Vagina (tissue), 2 donors: ENCODE measurements at places on chromosomes 16 and 17.
A peak's percentile ranks its signal among the peaks of the same experiment; 100 is the strongest.

DNA sequence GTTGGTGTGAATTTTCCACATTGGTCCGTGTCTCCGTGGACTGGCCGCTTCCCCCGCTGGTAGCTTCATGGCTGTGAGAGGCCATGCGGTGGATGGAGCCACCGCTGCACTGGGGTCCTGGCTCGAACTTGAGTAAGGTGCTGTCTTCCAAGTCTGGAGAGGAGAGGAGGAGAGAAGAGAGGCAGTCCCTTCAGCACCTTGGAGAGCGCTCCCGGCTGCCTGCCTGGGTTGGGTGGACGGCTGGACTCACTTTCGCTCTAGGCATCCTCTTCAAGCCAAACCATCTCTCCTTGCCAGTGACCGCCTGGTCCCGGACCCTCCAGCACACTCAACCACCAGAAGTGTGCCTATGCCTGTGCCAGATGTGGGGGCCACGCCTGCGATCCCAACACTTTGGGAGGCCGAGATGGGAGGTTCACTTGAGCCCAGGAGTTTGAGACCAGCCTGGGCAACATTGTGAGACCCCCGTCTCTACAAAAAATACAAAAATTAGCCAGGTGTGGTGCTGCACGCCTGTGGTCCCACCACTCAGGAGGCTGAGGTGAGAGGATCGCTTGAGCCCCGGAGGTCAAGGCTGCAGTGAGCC lies 6.2 kb downstream of the JPH3 start:
- DNase-seq = no peak

DNA sequence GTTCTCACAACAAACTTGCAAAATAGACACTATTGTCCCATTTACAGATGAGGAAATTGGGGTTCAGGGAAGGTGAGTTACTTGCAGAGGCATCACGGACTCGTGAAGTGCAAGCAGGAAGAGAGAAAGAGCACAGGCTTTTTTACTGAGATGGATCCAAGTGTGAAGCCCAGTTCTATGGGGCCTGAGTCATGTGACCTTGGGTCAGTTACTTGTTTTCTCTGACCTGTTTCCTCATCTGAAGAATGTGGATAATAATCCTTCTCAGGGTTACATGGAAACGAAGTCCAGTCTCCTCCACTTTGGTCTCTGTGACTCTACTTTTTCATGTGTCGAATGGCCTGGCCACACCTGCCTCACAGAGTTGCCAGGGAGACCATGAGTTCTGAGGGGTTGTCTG lies 134.4 kb downstream of the SPACA3 start:
- no peak for DNase-seq

DNA sequence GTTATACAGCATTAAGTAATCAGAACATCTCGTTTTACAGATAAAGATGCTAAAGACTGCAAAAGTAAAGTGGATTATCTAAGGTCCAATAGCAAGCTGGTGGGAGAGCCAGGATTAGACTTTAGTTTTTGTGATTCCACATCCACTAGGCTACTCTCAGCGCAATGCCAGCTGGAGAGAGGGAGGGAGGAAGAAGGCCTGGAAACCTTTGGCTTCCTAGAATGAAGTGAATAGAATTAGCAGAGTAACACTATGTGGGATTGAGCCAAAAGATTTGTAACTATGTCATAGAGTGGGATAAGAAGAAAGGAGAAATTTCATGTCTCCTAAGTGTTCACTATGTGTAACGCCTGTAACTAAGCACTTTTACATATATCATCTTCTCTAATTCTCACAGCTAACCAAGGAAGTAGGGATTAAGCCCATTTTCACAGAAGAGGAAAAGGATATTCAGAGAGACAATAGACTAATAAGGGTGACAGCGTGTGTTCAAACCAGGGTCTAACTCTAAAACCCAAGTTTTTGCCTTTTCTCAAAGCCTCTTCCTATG lies 25.4 kb upstream of the NSRP1 start:
- DNase-seq = no peak

GRCh38 chr17:45048795-45049563 lies 2.5 kb downstream of the DCAKD start:
- no peak for DNase-seq

DNA sequence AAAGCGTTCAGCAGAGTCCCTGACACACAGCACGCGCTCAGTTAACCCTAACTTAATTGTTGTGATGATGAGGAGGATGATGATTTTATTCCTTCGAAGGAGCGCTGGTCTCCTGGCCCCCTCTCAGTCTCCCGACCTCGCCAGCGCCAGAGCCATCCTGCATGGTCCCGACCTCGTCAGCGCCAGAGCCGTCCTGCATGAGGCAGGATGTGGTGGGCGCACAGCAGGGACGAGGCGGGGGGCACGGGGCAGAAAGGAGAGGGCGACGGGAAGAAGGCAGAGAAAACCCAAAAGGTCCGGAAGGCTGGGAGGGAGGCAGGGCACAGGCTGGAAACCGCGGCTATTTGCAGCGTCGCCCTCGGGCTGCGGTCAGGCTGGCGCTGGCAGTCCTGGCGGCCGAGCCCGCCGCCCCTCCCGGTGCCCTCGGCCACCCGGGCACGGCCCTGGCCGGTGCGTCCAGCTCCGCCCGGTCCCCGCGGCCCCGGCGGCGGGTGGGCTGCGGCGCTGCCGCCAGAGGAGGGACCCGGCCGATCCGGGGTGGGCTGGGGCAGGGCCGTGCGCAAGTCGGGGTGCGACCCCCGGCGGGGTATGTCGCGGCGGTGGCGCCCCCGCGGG lies 3.0 kb upstream of the TAC4 start:
- no peak for DNase-seq

DNA sequence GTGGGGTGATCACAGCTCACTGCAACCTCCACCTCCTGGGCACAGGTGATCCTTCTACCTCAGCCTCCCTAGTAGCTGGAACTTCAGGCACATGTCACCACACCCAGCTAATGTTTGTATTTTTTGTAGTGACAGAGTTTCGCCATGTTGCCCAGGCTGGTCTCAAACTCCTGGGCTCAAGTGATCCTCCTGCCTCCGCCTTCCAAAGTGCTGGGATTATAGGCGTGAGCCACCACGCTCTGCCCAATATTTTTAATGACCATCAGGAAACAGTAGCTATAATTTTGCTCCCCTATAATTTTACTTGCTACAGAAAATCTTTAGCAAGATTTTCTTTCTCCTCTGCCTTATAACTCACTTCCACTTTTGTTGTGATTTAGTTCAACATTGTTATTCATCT lies 29.7 kb upstream of the APPBP2 start:
- no peak for DNase-seq

GRCh38 chr16:3266873-3267537 lies 10.6 kb upstream of the MEFV start:
- no peak for DNase-seq

GRCh38 chr16:53458635-53459034 lies 24.4 kb downstream of the RBL2 start:
- DNase-seq = no peak

- DNase-seq = no peak
Observed at GRCh38 chr16:22844416-22844815, 30.5 kb downstream of the HS3ST2 start.

DNA sequence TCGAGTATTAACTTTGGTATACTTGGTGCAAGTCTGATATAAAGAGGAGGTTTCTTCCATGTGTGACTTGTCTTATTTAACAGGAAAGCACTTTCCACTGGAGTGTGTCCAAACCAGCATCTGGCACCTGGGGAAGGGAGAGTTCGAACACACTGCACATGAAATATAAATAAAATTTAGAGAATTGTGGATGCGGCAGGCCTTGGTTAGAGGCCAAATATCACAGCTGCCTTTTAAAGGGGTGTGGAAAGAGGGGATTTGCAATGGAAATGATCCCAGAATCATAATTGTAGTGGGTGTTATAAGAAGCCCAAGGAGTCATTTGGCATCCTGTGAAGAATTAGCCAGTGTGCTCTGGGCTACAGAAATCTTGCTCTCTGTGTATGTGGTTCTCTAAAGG lies 4.3 kb upstream of the NXN start:
- no peak for DNase-seq

GRCh38 chr17:49201481-49201927 lies 8.9 kb downstream of the GNGT2 start:
- no peak for DNase-seq

GRCh38 chr17:33595828-33596227 lies 302.7 kb upstream of the ASIC2 start:
- DNase-seq = no peak

GRCh38 chr17:82299452-82299851 lies 18.0 kb downstream of the CD7 start:
- no peak for DNase-seq

DNA sequence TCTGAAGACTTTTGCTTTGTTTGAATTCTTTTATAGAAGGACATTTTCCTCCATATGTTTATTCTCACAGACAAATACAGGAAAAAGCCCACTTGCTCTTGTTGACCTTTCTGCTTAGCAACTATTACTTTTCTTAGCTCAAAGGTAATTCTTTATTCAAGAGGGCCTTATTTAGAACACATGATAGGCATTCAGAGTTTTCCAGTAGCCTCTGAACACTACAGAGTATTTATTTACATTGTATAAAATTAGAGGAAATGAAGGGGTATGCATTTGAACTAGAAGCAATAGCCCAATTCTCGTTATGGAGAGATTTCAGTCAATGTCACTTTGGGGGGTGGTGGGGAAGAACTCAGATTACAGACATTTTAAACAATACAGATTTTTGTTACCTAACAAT lies 581.7 kb downstream of the KCNJ2 start:
- DNase-seq = no peak

GRCh38 chr17:35345926-35346771 lies 27.3 kb downstream of the SLFN11 start:
- DNase-seq = no peak

GRCh38 chr17:7922845-7923628 lies 6.6 kb downstream of the KCNAB3 start:
- DNase-seq = no peak

DNA sequence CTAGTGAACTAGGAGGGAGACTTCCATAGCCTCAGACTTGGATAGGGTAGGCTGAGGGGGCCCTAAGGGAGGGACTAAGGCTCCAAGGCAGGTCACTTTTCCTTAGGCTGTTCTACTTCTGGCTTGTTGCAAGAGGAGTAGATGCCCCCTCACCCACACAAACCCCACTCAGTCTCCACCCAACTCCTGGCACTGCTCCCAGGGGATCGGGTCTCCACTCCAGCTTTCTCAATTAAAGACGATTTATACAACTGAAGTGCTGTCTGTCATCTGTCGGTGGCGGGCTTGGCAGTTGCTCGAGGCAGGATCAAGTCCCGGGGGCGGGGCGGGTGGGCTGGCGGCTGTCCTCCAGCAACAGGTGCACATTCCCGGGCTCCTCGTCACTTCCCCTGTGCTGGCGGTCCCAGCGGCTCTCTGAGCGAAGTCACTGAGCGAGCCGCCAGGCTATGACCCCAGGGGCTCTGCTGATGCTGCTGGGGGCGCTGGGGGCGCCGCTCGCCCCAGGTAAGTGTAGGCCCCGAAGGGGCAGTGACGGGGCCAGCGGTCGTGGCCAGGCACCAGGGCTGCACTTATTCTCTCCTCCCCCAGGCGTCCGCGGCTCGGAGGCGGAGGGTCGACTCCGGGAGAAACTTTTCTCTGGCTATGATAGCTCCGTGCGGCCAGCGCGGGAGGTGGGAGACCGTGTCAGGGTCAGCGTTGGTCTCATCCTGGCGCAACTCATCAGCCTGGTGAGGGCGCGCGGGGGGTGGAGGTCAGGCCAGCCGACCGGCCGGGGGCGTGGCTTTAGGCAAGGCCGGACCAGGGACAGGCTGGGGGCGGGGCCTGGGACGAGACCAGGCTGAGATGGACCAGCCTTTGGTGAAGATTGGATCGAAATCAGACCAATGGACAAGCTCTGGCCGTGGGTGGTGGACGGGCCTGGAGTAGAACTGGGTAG lies at the start of gene CHRNB1:
Gene CHRNB1 (plus strand): TSS at position 380 of the 937 bp plus-strand sequence. CDS start 67 bp downstream, at position 447.
- DNase-seq = no peak

- DNase-seq = no peak
Observed at GRCh38 chr16:13621639-13622038, 298.3 kb upstream of the ERCC4 start.

GRCh38 chr17:33523577-33523981 lies 230.5 kb upstream of the ASIC2 start:
- no peak for DNase-seq

DNA sequence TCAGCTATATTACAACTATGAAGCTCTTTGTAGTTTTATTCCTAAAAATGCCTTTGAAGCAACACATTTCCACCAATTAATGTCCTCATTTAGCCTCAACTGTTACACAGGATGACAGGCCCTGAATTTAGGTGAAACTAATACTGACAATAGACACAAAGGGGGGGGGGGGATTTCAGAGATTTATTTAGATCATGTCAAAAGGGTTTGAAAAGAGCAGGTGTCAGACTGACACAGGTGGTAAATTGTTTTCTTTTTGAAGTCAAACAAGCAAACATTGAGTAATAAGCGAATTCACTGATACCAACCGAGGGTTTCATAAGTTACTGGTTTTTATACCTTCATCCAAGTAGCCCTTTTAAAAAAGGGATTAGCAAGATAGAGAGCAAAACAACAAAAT lies 40.8 kb downstream of the KANSL1 start:
- no peak for DNase-seq

- no peak for DNase-seq
Observed at GRCh38 chr16:46688101-46688653, 801 bp downstream of the VPS35 start.

GRCh38 chr16:81466356-81466980 lies 21.9 kb downstream of the CMIP start:
- no peak for DNase-seq

- peak; percentile 34 for DNase-seq
Observed at GRCh38 chr16:50399411-50399810, 30.6 kb upstream of the BRD7 start.

DNA sequence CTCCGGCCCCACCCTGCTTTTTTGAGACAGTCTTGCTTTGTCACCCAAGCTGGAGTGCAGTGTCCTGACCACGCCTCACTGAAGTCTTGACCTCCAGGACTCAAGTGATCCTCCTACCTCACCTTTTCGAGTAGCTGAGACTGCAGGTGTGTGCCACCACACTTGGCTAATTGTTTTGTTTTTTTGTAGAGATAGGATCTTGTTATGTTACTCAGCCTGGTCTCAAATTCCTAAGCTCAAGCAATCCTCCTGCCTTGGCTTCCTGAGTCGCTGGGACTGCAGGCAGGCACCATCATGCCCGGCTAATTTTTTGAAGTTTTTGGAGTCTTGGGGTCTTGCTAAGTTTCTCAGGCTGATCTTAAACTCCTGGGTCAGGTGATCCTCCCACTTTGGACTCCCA lies 206.7 kb downstream of the SHISA9 start:
- no peak for DNase-seq

GRCh38 chr17:69547947-69548346 lies 133.4 kb downstream of the MAP2K6 start:
- DNase-seq = no peak

- DNase-seq = no peak
Observed at GRCh38 chr16:87945351-87946042, 5.7 kb upstream of the BANP start.
